ENCODE measurements at places on chromosomes 1 and 21.

DNA sequence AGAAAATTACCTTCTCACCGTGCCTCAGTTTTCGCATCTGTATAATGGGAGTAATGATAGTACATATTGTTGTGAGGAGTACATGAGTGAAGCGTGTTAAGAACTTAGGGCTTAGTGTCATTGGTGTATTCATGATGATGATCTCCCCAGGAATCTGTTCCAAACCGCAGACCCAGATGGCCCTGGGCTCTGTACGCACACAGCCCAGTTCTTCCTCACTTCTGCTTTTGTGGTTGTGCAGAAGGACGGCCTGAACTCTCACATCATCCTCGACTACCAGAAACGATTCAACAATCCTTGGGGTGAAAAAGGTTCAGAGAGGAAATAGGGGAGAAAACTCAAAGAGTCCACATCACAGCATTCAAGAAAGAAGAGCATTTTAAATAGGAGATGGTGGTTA lies 323.0 kb downstream of the CAMTA1 start:
- no peak for DNase-seq

- DNase-seq = no peak
Observed at GRCh38 chr21:38498057-38498833, at the start of gene ERG. TSS of gene ERG (minus strand) at chr21:38498477. CDS start at chr21:38498380, 97 bp downstream.

DNA sequence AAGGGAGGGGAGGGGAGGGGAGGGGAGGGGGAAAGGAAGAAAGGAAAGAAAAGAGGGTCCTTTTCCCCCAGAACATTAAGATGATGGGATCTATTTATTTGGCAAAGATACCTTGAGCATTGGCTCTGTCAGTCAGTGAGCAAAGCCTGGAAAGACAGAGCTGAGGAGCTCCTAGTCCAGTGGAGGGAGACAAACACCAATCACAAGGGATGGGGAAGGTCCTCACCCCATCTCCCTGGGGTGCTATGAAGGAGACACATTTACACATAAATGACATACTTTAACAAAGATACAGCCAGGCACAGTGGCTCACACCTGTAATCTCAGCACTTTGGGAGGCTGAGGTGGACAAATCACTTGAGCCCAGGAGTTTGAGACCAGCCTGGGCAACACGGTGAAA lies 154.9 kb upstream of the TIAM1 start:
- DNase-seq = no peak

DNA sequence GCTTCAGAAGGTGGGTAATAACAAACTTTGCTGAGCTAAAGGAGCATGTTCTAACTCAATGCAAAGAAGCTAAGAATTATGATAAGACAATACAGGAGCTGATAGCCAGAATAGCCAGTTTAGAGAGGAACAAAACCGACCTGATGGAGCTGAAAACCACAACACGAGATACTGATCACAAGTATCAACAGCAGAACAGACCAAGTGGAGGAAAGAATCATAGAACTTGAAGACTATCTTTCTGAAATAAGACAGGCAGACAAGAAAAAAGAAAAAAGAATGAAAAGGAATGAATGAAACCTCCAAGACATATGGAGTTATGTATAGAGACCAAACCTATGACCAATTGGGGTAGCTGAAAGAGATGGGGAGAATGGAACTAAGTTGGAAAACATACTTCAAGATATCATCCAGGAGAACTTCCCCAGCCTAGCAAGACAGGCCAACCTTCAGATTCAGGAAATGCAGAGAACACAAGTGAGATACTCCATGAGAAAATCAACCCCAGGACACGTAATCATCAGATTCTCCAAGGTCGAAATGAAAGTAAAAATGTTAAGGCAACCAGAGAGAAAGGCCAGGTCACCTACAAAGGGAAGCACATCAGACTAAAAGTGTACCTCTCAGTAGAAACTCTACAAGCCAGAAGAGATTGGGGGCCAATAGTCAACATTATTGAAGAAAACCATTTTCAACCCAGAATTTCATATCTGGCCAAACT lies 20.5 kb downstream of the CD84 start:
- no peak for DNase-seq

DNA sequence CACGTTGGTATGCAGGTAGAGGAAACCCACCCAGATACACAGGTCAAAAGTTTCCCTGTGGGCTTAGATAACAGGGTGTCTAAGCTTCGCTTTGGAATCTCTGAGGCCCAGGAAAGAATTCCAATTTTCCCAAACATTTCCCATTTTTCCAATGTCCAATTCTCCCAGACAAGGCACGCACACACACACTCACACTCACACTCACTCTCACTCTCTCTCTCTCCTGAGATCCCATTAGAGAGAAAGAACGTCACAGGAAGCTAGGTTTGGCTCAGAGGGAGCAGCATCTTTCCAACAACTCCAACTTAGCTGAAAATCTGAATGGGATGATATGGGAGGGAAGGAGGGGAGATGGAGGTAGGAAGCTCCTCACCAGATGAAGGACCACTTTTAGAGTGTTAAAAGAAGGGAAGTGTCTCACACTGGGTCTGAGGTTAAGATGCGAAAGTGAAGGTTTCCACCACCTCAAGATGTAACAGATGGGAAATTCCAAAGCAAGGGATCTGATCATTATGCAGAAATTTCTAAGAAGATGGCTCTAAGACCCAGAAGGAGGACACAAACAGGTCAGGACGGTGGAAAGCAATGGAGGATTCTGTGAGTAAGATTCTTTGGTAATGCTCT lies 63.5 kb downstream of the GNG12 start:
- no peak for DNase-seq

DNA sequence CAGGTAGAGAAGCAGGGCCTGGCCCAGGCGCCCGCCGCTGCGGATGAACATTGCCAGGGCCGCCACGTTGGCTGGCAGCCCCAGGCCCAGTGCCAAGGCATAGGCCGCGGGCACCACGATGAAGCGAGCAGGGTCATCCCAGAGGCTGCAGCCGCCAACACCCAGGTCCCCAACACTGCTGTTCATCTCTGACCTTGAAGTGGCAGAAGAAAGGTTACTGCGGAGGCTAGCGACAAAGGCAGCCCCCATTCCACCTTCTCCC lies 8.0 kb downstream of the TMEM35B start:
- DNase-seq = no peak

- no peak for DNase-seq
Observed at GRCh38 chr1:165876121-165876520, 48.7 kb downstream of the UCK2 start.

DNA sequence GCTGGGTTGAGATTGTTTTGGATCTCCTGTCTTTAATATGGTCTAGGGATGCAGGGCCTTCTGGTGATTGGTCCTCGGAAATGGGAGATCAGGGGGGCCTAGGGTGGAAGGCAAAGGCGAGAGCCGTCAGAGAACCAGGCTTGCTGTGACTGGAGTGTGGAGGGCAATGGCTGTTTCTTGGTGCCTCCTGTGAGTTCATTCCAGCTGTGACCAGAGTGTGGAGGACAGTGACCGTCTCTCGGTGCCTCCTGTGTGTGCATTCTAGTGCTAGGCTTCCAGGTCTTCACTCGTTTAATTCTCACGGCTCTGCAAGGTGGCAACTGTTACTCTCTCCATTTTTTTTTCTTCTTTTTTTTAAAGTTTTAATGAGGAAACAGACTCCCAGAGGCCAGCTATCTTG lies 14.1 kb downstream of the LDLRAP1 start:
- no peak for DNase-seq

DNA sequence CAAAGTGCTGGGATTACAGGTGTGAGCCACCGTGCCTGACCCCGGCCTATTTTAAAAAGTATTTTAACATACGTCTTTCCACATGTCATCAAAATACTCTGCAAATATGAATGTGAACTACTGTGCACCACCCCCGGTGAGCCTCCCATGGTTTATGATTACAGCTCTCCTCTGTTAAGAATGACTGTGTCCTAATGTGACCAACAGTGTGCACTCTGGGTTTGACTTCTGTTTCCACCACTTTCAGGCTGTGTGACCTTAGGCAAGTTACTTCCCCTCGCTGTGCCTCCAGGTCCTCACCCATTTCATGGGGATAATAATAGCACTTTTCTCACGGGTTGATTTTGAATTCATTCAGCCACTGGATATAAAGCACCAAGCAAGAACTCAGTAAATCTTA lies 14.7 kb downstream of the AMPD2 start:
- no peak for DNase-seq

DNA sequence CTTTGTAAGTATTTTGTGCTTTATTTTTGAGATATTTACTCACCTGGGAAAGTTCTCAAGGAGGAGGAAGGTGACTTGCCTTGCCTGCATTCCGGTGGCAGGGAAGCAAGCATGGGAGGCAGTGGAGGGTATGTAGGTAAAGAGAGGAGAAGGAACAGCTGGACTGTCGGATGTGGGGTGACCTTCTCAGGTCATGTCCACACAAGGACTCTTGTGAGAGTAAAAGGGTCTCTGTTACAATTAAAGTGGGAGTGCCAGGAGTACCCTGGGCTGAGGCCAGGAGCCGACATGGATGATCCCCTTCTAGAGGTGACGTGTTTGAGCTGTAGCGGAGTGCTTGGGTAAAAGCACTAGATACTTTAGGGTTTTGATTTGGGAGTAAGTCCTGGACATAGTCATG lies 25.0 kb downstream of the UBE4B start:
- no peak for DNase-seq

DNA sequence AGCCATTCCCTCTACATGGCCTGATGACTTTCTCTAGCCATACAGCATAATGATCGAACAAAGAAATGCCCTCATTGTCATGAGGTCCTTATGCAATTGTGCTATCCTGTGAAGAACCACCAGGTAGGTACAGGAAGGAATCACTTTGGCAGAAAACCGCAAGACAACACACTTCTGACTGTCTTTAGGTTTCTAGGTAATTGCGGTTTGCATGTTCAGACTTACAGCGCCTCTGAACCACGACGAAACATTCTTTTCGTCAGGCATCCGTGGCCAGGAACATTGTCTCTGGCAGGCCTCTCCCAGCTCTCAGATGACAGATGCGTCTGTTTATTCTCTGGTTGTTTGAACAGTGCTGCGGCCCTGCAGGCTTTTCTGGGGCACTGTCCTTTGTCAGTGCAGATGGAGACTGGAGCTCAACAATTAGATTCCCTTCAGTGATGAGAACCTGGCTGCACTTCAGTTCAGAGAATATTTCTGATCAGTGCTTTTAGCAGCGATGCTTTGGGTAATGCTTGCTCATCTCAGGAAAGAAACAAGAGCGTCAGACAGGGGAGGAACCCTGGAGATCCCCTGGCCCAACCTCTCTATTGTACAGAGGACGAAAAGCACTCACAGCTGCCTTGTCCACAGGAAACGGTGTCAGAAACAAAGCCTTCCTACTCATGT lies 63.4 kb downstream of the B3GALT5 start:
- no peak for DNase-seq

DNA sequence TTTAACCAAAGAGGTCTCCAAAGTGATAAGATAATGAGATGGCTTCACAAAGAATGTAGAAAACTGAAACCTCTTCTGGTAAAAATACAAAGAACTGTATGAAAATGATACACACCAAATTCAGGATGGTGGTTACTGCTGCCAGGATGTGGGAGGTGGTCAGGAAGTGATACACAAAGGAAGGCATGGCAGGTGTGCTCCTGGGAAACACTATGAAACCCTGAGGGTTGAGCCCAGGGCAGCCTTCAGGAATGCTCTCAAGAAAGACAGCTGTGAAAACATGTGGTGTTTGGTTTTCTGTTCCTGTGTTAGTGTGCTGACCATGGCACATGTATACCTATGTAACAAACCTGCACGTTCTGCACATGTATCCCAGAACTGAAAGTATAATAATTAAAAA lies 109.3 kb downstream of the NTNG1 start:
- no peak for DNase-seq

DNA sequence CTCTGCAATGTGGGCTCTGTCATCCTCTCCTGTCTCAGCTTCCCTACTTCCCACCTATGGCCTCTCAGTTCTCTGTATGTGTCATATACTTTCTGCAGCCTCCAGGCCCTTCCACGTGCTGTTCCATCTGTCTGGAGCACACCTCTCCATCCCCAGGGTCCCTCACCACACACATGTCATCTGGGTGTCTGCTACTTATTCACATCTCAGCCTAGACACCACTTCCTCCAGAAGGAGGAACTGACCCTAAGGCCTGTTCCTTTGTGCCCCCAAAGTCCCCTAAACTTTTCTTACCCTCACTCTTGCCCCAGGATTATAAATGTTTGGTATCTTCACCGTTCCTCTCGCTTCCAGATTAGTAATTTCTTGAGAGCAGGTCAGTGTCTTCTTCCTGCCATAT lies 10.1 kb downstream of the LACTBL1 start:
- DNase-seq = no peak

DNA sequence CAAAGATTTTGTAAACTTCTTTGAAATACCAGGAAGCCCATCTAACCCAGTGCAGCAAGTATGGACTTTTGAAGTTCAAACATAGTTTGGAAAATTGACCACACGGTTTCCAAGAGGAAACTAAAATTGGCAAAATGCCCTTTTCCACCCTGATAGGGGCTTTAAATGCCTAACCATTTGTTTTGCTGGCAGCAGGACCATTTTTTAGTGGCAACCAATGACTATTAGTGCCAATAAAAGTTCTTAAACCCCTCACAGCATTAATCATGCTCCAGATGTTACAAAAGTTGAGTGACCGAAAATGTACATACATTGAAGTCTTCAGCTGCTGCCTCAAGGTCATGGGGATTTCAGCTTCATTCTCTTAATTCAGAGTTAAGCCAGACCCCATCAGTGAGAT lies 46.4 kb upstream of the ENAH start:
- DNase-seq = no peak

DNA sequence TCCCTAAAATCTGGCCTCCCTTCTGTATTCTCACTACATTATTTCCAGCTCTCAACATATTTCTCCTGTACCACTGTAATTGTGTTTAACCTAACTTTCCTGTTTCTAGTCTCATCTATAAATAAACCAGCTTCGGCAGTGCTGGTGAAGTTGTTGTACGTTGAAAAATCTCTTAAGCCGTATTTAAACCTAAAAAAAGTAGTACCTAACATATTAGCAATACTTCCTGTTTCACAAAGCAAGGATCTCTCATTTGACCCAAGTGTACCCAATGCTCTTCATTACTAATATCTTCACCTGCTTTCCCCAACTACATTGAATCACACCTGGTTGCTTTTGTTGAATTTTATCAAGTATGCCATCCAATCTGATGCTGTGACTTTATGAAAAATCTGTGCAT lies 42.2 kb upstream of the RGS21 start:
- no peak for DNase-seq

DNA sequence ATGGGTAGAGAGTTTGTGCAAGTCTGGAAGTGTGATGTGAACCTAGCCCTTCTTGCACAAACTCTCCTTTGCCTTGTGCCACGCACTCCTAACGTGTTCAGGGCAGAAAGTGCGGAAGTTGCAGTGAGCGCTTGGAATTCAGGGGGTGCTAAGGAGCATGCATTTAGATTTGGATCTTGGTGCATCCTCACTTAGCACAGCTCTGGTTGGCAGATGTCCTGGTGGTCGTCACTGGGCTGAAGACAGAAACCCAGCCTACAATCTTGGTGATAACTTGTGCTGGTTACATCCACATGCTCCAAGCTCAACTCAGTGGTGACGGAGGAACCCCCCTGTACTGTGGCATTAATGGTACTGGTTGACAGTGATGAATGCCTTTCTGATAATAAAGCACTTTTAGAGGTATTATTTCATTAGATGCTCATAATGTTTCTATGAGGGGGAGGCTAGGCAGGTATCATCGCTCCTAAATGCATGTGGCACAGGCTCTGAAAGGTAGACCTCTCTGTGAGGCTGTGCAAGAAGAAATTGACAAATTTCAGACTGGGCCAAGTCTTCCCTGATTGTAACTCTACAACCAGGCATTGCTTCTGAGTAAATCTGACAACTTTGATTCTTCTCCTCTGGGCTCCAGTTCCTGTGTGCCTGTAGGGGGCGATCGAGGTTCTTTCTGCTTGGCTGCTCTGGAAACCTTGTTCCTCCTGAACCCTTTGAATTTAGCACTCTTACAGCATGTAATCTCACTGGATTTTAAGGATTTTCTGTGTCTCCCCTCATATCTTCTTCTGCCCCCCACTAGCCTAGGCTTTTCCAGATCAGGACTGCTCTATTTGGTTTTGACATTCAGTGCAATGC lies 40.6 kb downstream of the MAPKAPK2 start:
- DNase-seq = no peak

All from stimulated activated CD4-positive, alpha-beta T cell treated with anti-CD3 and anti-CD28 coated beads, Interleukin-15, amount 100 ng/mL, for 1 hour (primary cell).